ENCODE measurements at places on chromosomes 11 and 22.

DNA sequence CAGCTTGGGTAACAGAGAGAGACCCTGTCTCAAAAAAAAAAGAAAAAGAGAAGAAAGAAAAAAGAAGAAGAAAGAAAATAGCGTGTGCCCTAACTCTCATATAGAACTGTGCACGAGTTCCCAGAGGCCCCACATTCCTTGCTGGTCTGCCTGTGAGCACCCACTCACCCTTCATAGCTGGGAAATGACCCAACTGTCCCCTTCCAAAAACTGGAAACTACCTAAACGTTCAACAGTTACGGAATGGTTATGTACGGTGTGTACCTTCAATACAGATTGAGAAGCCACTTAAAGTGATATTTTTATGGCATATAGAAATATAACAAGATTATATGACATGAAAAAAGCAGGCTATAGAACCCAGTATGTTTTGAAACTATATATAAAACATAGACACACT is 82.0 kb downstream of the PARVA start:
- DNase-seq, result no peak

- no peak for DNase-seq
Measured at GRCh38 chr11:1502954-1503707, 16.6 kb upstream of the MOB2 start.

GRCh38 chr11:6567371-6567745 is 36.1 kb downstream of the RRP8 start:
- no peak for DNase-seq

GRCh38 chr11:71787098-71787823 is 45.7 kb upstream of the DEFB108B start:
- DNase-seq, result peak; percentile 97

DNA sequence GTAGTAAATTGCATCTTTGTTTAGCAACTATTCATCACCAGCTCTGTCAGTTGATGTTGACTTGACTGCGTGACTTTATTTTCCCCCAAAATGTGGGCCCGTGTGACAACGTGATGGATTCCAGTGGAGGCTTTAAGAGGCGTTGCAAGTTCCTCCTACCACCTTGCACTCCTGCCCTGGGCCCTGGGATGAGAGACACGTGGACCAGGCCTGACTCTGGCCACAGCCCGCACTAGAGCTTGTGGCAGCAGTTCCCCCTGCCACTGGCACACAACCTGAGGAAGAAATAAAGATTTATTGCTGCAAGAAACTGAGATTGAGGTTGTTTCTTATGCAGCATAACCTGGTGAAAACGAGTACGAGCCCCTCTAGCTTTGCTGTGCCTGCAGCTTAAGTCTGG is 31.9 kb downstream of the RASD2 start:
- DNase-seq, result no peak

- peak; percentile 16 for DNase-seq
Measured at GRCh38 chr11:114163229-114163631, 103.7 kb downstream of the ZBTB16 start.

GRCh38 chr11:74012074-74012809 is 3.4 kb upstream of the UCP3 start:
- DNase-seq, result no peak

- DNase-seq, result no peak
Measured at GRCh38 chr11:43947003-43947500, 4.6 kb downstream of the C11orf96 start.

GRCh38 chr22:28826921-28827320 is 26.6 kb upstream of the XBP1 start:
- DNase-seq, result no peak

GRCh38 chr11:74783241-74783871 is 34.7 kb downstream of the RNF169 start:
- DNase-seq, result peak; percentile 72

GRCh38 chr11:45810431-45811108 is 5.6 kb downstream of the SLC35C1 start:
- no peak for DNase-seq

GRCh38 chr11:123273616-123274015 is 78.6 kb upstream of the CLMP start:
- no peak for DNase-seq

Data from NCI-H226 (cell line).